Activated T-helper 1 cell treated with anti-CD3 and anti-CD28 coated beads, Interleukin-2, amount 50 U/mL, for 16 hours (primary cell): ENCODE measurements at places on chromosomes 12 and 14.

DNA sequence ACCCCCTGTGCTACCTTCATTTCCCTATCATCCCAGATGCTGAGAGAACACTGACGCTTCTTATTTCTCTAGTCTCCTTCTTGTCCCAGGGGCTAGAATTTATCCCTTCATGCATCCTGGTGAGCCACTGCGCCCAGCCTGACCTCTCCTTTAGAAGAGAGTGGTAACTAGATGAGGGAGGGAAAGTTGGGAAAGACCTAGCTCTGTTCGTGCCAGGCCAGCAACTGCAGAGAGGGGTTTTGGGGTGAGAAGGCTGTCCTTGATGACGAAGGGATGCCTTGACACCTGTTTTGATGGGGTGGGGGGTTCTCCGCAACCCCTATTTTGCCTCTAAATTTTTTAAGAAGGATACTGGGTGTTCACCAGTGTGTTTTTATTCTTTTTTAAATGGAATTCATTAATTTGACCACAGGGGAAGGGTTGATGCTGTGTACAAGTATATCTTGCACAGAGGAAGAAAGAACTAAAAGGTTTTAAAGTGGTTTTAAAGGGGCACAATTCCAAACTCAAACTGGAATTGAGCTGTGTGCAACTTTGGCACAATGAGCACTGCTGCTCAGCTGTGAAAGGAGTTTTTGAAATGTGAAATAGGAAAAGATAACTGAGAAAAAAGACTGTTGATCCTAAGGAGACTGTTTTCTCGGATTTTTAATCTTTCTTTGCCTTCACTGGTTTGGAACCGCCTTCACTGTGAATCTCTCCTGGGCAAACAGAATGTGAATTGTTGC is 7.0 kb upstream of the MMP19 start:
- DNase-seq, result no peak

DNA sequence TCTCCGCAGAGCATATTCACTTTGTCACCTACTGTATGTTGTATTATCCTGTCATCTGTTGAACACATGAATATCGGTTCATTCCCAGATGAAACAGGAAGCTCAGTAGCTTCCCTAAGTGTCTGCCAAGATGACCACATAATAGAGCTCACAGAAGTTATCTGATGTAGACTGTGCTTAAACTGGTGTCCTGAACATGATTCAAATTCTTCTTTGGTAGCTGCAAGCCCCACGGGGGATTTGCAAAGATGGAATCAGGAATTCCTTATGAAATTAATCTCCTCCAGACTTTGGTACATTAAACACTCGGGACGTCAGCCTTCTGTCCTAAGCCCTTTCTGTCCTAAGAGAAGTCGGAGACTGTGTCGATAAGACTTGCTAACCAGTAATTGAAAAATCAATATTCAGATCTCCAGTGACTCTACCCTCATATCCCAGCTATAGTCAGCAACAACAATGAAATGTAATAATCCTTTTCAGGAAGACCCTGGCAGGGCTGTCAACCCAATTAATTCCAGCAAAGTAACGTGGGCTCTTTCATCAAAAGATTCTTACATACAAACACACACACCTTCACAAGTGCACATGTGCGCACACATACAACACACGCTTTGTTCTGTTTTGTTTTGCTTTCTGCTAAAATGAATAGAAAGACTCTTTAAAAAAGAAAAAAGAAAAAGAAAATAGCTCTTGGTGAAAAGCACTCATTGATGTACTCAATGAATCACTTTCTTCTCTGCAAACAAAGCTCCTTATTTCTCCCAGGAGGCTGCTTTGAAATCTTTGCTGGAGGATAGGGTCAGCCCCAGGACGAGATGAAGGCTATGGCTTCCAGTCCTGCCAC is 127.2 kb downstream of the RIMBP2 start:
- no peak for DNase-seq

GRCh38 chr12:119208626-119209061 is 29.9 kb downstream of the HSPB8 start:
- DNase-seq, result no peak

- DNase-seq, result no peak
Measured at GRCh38 chr12:24778486-24779304, 170.2 kb downstream of the BCAT1 start.

- no peak for DNase-seq
Measured at GRCh38 chr12:51076236-51076930, 7.0 kb downstream of the CSRNP2 start.

DNA sequence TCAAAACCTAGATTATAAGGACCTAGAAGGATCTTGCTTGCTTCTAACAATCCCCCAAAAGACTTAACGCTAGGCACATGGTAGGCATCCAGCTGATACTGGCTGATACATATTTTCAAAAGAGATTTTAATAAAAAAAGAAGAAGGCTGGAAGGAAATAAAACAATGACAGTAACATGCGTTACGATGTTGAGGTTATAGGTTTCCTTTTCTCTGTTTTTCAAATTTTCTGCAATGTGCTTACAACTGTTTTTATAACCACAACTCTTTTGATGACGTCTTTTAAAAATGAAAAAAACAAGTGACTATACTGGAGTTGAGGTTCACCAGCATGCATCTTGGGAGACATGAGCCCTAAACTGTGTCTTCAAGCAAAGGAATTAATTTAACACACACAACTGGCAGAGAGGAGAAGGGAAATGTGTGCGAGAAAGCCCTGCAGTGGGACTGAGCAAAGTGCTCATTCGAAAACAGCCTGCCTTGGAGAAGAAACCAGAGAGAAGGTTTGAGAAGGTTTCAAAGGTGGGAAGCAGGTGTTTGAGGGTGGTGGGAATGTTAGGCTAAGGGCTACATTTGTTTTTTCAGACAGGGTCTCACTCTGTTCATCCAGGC is 80.4 kb downstream of the DUSP16 start:
- no peak for DNase-seq

- no peak for DNase-seq
Measured at GRCh38 chr12:59820594-59821011, 224.8 kb downstream of the SLC16A7 start.

DNA sequence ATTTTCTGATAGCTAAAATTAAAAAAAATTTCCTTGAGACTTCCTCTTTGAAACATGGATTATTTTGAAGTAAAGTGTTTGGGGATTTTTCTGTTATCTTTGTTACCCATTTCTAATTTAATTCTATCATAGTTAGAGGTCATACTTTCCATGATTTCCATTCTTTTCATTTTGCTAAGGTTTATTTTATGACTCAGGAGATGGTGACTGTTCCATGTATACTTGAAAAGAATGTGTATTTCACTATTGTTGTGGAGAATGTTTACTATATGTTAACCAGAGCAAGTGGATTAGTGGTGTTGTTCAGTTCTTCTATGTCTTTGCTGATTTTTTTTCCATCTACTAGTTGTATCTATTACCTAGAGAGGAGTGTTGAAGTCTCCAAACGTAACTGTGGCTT is 250.5 kb upstream of the PELI2 start:
- DNase-seq, result no peak

DNA sequence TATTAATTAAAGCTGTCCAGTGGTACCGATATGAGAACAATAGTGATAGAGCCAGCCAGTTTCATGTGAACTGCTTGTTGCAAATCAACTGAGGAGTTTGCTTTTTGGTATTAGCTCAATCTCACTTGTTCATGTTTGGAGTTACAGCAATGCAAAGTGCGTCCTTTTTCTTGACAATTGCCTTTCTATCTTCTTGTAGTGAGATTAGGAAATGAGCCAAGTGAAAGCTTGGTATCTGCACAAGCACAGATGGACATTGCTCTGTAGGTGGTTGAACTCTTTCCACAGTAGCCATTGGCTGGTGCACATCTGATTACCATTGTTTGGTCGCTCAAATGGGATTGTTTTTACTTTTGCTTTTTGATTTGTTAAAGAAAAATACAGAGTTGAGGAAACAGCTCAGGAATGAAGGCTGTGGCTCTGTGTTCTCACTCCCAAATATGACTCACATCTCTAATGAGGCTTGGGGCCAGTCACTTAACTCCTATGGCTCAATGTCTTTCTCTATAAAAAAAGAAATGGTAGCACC is 241.4 kb downstream of the BMP4 start:
- DNase-seq, result no peak

DNA sequence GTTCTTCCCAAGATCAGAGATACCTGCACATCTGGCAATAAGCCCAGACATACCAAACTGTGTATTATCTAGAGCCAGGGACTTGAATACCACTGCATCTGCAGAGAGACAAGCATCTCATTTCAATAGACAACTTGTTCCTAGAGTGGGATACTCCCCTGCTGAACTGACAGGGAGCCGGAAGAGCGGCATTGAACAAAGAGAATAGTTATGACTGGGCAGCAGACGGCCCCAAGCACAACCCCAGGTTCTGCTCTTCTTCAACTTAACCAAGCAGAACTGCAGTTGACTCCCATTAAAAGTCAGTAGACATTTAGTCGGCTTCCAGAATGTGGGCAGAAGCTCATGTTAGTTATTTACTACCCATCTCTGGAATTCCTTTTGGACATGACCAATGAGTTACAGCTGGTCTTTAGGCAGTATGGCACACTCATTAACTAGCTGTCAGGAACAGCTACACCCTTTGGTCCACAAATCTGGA is 112.9 kb downstream of the HMGA2 start:
- DNase-seq, result no peak

DNA sequence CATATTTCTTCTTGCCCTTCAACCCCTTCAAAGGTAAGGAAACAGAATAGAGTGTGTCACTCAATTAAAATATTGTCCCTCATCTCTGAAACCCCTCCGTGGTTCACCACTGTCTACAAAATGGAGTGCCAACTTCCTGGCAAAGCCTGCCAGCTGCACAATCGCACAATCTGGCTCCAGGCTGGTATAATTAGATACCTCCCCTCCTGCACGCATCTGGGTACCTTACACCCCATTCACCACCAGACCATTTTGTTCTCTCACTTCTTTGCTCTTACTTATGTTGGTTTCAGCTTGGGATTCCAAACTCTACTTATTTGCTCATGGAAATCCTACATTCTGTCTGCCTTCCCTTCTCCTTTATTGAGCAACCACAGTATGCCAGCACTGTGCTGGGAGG is 314.9 kb downstream of the NUAK1 start:
- no peak for DNase-seq

- DNase-seq, result no peak
Measured at GRCh38 chr12:59365133-59365532, 230.7 kb upstream of the SLC16A7 start.

DNA sequence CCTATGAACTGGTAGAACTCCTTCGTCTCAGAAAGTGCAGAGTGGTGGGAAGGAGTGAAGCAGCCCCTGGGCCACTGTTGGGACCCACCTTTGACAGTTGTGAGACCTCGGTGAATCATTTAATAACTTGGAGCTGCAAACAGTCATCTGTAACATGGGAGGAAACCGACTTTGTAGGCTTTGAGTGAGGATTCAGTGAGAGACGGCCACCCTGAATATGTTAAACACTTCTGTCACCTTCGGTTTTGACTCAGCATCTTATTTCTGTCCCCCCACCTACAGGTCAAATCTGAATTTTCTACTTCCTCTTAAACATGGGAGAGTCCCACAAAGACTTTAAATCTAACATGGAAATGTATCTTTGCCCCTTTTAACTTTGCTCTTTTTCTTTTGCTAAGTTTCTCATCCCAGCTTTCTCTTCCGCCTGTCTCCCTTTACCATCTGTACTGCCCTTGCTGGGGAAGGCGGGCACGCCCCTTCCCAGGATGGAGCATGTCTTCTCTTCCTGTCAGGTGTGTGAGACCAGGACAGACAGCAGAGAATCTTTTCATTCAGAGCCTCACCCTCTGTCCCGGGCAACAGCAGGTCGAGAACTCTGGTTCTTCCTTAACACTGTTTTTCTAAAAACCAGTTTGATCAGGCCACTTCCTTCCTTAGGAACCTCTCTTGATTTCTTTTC is 37.1 kb downstream of the ZC3H14 start:
- DNase-seq, result no peak

DNA sequence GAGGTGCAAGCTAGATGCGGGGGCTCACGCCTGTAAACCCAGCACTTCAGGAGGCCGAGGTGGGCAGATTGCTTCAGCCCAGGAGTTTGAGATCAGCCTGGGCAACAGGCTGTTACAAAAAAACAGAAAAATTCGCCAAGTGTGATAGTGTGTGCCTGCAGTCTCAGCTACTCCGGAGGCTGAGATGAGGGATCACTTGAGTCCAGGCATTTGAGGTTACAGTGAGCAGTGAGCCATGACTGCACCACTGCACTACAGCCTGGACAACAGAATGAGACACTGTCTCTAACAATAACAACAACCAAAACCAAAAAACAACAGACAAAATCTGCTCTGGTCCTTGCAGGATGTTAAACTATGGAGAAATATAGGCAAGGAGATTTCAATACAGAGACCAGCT is 13.9 kb downstream of the BTBD7 start:
- no peak for DNase-seq

DNA sequence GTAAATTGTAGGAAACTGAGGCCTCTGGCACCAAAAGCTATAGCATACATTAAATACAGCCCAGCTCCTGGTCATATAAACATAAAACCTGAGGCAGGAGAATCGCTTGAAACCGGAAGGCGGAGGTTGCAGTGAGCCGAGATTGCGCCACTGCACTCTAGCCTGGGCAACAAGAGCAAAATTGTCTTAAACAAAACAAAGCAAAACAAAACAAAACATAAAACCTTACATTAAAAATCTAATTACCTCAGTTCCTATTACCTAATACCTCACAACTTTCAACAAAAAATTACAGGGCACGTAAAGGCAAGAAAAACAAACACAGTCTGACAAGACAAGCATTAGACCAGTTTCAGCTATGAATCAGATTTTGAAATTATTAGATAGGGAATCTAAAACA is 36.7 kb downstream of the TMEM116 start:
- no peak for DNase-seq

DNA sequence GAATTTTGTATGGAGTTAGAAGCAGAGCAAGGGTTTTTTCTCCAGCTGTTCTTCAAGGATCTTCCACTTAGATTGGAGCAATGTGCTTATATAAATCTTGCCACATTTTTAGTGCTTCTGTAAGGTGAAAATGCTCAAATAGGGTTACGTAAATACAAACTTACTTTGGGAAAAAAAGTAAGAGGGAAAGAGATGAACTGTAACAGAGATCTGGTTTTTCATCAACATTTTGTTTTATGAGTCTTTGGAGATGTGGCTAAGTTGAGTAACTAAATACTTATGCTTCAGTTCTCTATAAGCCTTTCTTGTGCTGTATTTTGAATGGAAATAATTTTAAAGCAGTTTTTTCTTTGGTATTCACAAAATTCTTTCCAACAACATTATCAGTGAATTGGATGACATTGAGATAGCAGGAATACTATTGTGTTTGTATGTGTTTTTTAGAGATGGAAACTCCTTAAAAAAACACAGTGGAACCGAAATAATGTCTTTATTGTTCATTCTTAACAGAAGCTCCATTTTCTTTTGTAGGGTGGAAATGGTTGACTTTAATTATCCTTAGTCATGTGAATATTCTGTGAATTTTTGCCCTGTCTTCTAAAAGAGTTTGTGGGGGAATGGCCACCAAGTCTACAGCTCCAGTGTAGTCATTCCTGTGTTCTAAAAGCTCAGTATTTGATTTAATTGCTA is 45.7 kb downstream of the NPAS3 start:
- no peak for DNase-seq

DNA sequence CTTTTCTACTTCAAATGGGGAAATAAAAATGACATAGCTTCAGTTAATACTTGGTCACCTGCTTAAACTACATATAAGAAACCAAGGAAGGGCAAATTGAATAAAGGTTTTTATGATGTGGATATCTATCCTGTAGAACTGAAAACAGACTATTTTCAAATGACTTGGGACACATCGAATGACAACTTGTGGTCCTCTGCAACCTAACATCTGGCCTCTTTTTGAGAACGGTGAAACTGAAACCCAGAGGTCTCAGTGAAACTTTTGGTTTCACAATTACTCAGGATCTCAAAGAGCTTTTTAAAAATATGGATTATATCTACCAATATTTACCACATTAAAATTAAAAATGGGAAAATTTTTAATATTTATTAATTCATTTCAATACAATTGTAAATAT is 65.2 kb downstream of the PPP2R5E start:
- DNase-seq, result no peak

- no peak for DNase-seq
Measured at GRCh38 chr14:68774771-68775613, 17.9 kb downstream of the ZFP36L1 start.
